ENCODE measurements at places on chromosomes 4 and X.

- DNase-seq, result no peak
Measured at GRCh38 chr4:13762130-13762529, 134.6 kb upstream of the BOD1L1 start.

DNA sequence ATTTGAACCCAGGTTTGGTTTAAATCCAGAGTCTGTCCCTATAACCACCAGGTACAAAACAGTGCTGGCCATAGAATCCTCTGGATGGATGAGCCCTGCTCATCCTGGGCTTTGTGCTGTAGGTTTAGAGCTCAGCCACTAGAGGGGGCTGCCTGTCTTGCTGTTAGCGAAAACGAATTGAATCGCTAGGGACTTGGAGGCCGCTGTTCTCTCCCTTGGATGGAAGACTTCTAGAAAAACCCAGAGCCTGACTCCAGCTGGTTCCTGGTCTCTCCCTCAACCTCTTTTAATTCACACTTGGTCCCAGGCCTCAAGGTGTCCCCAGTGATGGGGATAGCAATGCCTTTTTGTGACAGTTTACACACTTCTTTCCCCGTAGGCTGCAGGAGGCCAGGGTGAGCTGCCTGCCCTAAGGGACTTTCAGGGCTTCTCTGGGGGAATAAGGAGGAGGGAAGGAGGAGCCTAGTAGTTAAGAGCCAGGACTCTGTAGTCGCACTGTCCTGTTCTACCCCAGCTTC lies 8.7 kb downstream of the RIPPLY1 start:
- DNase-seq, result peak; percentile 27

DNA sequence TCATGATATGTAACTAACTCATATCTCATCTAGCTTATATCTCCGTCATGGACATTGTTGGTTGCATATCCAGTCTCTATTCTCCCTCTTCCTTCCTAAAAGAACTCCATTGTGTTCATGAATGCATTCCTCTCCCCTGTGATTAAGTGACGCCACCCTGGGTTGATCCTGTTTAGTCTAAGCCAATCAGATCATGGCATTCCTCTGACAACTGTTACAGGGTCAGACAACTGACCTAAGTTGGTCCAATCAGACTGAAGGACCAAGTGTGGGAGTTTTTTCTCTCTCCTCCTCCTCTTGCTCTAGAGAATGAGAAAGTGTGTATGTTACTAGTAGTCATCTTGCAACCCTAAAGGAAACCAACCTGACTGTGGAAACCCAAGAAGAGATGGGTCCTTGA lies 3.6 kb downstream of the APOO start:
- no peak for DNase-seq

GRCh38 chr4:147863111-147863747 lies 131.3 kb downstream of the ARHGAP10 start:
- DNase-seq, result no peak

GRCh38 chrX:117327373-117327772 lies 789.2 kb downstream of the KLHL13 start:
- DNase-seq, result no peak

DNA sequence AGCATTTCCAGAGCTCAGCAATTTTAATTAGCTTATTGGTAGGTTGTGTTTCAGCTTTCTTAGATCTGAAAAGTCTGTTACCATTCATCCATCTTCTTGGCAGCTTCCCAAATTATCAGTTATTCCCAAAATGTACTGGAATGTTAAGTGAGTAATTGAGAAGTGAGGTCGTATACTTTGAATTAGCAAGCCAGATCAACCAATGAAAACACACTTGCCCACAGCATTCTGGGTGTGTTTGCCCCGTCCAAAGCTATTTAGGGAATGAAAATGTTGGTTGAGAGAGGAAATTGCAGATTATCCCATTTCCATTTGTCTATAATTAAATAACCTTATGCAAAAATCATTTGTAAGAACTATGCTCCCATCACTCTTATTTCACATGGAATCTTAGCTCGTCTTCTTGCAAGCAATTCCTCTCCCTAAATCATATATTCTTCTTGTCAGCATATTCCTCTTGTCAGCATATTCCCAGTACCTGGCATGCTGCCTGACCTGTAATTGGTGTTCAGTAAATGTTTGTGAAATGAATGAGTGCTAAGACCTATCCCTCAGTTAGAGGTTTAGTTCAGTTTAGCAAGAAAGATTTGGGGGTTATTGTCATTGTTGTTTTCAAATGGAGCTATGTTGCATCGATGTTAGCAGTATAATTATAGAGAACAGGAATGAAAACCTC lies 23.3 kb upstream of the ANTXR2 start:
- no peak for DNase-seq

DNA sequence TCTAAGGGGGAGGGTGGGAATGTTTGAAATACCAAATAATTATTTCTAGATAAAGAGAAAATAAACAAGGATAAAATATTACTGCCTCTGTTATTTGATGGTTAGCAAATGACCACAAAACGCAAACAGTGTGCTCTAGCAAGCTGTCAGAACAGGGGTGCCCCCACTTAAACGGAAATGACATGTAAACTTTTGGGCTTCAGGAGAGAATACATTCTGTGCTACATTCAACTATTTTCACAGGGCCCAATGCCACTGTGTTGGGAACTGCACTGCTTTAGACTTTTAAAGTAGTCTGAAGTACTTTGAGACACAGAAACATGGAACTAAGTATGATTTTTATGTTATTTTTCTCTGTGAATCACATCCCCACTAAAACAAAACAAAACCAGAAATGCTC lies 14.1 kb downstream of the CD40LG start:
- DNase-seq, result no peak

DNA sequence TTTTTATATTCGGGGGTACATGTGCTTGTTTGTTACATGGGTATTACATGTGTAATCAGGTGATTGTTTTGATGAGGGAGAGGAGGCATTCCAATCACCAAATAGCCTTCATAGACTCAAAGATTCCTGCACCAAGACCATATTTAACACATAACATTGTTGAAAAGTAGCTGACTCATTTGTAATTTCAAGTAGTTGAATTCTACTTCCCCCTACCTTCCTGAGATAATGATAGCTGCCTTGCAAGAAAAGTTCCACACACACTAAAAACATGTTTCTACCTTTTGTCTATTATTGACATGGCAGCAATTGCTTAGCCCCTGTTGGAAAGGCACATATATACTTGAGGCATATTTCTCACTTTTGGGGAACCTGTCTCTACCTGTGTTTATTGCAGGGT lies 16.1 kb downstream of the PGAM4 start:
- no peak for DNase-seq

DNA sequence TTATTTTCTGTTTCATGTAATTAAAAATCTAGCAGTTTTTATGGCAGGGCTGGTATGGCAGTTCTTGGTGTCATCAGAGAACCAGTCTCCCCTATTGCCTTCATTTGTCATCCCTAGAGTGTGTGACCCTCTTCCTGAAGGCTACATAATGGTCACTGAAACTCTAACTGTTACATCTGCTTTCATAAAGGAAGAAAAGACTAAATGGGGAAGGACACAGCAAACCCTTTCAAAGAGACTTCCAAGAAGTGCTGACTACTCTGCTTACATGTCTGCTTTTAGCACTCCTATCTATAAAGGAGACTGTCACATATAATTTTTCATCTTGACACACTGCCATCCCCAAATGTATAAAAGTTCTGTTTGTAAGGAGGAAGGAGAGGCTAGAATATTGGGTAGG lies 105.9 kb upstream of the DIAPH2 start:
- DNase-seq, result no peak

DNA sequence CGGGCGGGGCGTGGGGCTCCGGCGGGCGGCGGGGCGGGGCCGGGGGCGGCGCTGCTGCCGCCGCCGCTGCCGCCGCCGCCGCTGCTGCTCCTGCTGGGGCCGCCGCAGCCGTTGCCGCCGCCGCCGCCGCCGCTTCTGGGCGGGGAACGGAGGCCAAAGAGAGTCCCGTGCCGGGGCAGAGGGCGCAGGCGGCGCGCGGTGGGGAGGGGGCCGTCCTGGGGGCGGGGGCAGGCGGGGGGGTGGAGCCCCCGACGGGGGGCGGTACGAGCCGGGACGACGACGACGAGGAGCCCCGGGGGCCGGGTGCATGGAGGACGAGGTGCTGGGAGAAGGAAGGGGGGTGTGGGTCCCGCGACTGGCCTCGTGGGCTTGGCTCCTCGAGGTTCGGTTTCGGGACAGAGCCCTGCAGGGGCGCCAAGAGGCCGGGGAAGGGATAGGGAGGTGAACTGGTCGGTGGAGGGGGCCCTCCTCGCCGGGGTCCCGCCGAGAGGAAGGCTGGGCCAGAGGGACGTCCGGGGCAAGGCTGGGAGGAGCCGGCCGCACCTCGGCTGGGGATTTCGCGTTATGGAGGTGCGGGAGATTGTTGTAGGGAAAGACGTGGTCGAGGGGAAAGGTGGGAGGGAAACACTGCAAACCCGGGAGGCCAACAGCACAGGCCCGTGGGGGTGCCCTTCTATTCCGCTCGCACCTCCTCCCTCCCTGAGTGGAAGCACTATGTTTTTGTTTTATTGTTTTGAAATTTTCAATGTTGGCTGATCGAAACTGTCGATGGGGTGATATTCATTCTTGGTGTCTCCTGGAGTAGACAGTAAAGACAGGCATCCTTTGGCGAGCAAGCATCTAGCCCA lies 1.9 kb downstream of the BCORL1 start:
- DNase-seq, result no peak

GRCh38 chr4:44738615-44739014 lies 12.3 kb upstream of the GNPDA2 start:
- DNase-seq, result no peak

DNA sequence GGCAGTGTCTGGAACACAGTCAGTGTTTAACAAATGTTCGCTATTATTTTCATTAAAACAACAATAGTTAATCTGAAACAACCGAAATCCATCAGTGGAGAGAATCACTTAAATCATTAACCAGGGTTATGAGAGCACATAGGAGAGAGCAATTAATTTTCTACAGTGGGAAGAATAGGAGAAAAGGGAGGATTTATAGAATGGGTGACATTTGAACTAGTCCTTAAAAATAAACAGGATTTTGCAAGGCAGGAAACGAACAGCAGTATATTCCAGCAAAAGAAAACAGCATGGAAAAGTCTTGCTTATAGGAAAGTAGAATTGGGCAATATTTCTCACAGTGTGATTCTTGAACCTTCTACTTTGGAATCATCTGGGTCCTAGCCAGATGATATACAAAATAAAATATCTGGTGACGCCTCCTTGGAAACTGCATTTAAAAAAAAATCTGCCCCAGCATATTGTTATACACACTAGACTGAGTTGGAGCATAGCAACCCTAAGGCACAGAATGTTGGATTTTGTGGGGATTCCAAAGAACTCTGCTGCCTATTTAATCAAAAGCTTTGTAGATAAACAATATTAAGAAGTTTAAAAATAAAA lies 56.1 kb downstream of the INTS12 start:
- no peak for DNase-seq

- DNase-seq, result no peak
Measured at GRCh38 chr4:26931966-26932365, 71.3 kb downstream of the STIM2 start.

DNA sequence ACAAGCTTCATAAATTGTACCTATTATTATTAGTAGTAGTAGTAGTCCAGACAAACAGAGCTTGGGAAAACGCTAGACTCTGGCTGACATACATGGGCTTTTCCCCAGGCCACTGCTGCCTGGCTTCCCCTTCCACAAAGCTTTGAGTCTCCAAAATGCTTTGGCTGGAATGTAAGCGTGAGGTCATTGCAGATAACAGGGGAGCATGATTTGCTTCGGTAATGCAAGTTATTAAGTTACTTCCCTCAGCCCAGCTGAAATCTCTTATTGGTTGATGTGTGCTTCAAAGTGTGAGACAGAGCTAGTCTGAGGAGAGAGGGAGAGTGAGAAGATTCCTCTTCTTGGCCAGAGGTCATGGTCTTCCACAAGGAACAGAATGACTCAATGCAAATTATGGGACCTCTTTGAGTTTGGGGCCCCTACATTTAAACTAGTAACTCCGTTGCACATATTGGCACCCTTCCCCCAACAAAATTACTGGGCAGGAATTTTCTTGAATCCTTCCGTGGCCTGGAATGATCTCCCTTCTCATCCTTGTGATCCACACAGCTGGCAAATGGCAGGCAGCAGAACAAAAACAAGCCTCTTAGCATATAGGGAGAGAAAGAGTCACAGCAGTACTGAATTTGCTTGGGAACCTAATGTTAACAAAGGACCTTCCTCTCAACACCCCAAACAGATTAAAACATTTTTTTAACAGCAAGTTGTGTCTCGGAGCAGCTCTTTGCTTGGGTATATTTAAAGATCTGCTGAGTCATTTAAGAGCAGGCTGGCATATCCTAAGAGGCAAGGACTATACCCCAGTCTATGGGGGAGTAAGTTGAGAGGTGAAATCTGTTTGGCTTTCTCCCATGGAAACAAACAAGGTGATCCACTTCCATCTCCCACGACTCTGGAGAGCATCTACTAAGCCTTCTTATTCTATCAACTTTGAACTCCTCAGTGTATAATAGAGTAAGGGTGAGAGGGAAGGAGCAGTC lies 19.9 kb downstream of the AR start:
- DNase-seq, result no peak

GRCh38 chr4:73919691-73920090 lies 50.5 kb downstream of the CXCL1 start:
- DNase-seq, result no peak

DNA sequence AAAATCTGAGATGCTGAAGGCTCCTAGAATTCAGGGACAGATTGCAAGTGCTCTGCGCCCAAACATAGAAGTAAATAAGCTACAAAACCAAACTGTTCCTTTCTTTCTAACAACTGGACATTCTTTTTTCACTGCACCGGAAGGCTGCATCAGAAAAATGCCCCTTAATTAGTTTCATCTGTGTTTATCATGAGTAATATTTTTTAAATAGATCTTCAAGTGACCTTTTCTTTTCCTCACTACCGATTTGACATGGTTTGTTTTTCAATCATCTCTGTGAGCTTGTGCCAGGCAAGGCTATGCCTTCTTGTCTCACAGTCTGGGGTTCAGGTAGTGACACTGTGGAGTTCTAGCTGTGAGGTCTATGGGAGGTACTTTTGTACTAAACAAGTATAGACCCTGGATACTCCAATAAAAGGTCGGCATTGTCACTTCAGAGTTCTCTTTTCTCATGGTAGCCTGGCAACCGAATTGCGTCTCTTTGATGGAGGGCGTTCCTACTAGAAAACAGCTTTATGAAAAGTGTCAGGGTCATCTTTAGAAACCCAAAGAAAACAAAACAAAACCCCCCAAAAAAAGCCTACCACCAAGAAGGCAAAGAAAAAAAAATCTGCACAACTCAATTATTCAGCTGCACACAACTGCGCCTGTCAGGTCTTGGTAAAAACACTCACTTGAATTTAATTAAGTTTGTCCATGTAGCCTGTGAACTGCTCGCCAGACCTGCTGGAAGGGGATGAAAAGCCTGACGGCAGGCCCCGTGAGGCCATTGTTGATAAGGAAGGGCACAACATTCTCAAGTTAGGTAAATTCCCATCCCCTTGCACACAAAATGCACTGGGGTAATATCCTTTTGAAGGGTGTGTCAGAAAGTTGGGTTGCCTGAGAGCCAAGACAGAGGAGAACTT lies 22.8 kb upstream of the ADAMTS3 start:
- DNase-seq, result no peak

GRCh38 chr4:86496094-86497080 lies 97.7 kb upstream of the PTPN13 start:
- no peak for DNase-seq

All from NCI-H526 treated with DMSO at 0.1 percent for 48 hours (cell line).